ENCODE measurements at places on chromosomes 12 and 14. TPM values are rescaled to one million over a fixed set of nuclear protein-coding genes. Genes with fewer than 3 reads are reported as not detected.
A peak's percentile ranks its signal among the peaks of the same experiment; 100 is the strongest.

DNA sequence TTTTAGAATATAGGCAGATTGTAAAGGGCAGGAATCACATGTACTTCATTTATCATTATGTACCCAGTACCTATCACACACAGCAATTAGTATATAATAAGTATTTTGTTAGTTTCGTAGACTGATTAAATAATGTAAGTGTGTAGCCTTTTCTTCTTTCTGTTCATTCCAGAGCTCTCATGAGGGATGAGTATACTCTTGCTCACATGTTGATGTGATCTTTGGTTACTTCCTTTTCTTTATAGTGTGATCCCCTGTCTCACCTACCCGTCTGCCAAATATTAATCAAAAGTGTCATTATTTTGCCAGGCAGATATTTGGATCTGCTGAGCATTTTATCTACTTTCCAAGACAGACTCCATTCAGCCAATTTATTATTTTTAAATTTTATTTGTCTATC lies 156.1 kb downstream of the PCNX1 start:
- no peak overlapping the region for H3K4me3 ChIP-seq
- no peaks in the 10 kb centered on the region for H3K27me3 ChIP-seq
- H3K27ac ChIP-seq, result no peak overlapping the region
- H3K4me1 ChIP-seq, result no peaks in the 10 kb centered on the region

The MTERF2 gene
- polyA plus RNA-seq, result 10.7 TPM

The NRXN3 gene
- 2.3 TPM for polyA plus RNA-seq

GRCh38 chr12:94305130-94305957 lies 154.3 kb downstream of the CEP83 start:
- peaks cover 3% of the 10 kb centered on the region for H3K4me1 ChIP-seq
- H3K36me3 ChIP-seq, result peaks cover 4% of the 10 kb centered on the region
- no peak for DNase-seq
- H3K4me3 ChIP-seq, result no peak overlapping the region

- DNase-seq, result peak; percentile 14
- H3K4me1 ChIP-seq, result peaks cover 32% of the 10 kb centered on the region
- no peaks in the 10 kb centered on the region for H3K36me3 ChIP-seq
- H3K4me3 ChIP-seq, result no peak overlapping the region
- H3K27me3 ChIP-seq, result no peaks in the 10 kb centered on the region
Measured at GRCh38 chr14:57495416-57495815, 1.8 kb upstream of the CCDC198 start.

The PDZRN4 gene
- not detected for polyA plus RNA-seq

The PAX9 gene
- 0.04 TPM for polyA plus RNA-seq

- no peak overlapping the region for H3K4me3 ChIP-seq
- H3K36me3 ChIP-seq, result no peaks in the 10 kb centered on the region
- DNase-seq, result peak; percentile 30
- H3K27me3 ChIP-seq, result peaks cover 21% of the 10 kb centered on the region
- H3K4me1 ChIP-seq, result no peaks in the 10 kb centered on the region
Measured at GRCh38 chr12:94875525-94875924, 128.0 kb downstream of the NDUFA12 start.

Measured in small intestine (tissue), 16 donors.